T follicular helper cell (primary cell): ENCODE measurements at places on chromosomes 12 and 14.

GRCh38 chr12:58639318-58639934 is 280.9 kb downstream of the LRIG3 start:
- DNase-seq = no peak

GRCh38 chr14:60710494-60710893 is 13.7 kb downstream of the SIX4 start:
- no peak for DNase-seq

DNA sequence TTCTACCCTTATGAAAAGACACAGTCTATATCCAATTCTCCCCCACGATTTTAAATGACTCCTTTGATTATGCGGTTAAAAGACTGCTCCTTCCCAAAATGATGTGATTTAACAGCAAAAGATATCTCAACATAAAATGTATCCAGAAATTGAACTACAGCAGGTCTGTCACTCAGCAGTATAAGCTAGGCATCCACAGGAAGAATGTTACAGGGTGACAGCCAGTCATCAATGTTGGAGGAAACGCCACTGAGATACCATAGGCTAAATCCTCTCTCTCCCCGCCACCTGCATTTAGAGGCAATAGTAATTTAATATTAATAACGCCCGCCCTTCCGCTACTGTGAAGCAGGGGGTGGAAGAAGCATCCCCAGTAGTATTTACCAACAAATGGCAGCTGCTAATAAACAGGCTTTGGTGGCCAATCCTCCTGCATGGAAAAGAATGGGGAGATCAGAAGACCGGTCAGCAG is 613 bp downstream of the RECQL start:
- no peak for DNase-seq

DNA sequence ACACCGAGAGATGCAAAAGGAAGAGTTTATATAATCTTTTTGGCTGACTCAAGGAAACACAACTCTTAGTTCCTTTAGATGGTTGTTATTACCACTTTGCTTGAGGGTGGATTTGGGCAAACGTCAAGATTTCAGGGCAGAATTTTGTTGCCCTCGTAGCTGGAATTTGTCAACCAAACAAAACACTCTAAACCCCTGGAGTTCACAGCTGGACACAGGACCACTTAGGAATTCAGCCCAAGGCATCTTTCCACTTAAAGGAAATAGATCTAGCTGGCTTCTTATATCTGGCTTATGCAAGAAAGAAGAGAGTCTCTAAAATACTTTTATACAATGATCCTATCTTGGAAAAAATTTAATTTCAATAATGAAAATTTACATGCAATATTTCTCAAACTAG is 237.8 kb upstream of the LRIG3 start:
- DNase-seq = no peak

DNA sequence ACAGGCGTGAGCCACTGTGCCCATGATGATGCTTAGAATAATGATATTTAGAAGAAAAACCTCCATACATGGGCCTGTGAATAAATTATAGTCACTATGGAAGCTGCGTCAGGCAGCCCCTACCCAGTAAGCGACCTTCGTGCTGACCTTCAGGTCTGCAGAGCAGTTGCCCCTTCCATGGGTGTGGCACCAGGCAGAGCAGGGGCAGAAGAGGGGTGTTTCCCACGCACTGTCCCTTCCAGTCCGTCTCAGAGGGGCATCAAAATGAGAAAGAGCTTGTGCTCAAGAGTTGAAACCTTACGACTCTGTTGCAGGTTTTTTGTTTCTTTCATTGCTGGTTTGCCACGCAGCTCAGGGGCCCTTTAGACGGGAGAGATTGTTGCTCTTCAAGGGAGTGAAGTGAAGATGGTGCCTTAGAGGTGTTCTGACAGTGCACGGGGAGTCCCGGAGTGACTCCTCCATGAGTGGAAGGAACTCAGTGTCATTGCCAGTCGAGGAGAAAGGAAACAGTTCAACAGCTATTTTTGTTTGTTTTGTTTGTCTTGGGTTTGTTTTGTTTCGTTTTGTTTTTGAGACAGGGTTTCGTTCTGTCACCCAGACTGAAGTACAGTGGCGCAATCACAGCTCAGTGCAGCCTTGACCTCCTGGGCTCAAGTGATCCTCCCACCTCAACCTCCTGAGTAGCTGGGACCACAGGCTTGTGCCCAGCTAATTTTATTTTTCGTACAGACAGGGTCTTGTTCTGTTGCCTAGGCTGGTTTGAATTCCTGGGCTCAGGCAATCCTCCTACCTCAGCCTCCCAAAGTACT is 13.9 kb downstream of the CKB start:
- no peak for DNase-seq
